ENCODE measurements at places on chromosomes 1 and 21. TPM values are rescaled to one million over a fixed set of nuclear protein-coding genes. Genes with fewer than 3 reads are reported as not detected.

FCGR1A gene
- not detected for total RNA-seq

CELSR2 gene
- 0.90 TPM for total RNA-seq

ATP6V1G3 gene
- not detected for total RNA-seq

COL8A2 gene
- total RNA-seq: 11.0 TPM

SLC25A34 gene
- total RNA-seq: 0.65 TPM

PDE9A gene
- total RNA-seq: not detected

NPHS2 gene
- total RNA-seq: not detected

ESPN gene
- not detected for total RNA-seq

C1orf87 gene
- not detected for total RNA-seq

OR6N1 gene
- total RNA-seq: 0.16 TPM

SYT6 gene
- total RNA-seq: not detected

OR2L3 gene
- not detected for total RNA-seq

LAX1 gene
- 0.74 TPM for total RNA-seq

CAPN8 gene
- not detected for total RNA-seq

LGR6 gene
- total RNA-seq: not detected

SDC3 gene
- 26.8 TPM for total RNA-seq

CDC42SE1 gene
- total RNA-seq: 42.3 TPM

GJA9 gene
- total RNA-seq: 0.09 TPM

PTPRC gene
- not detected for total RNA-seq

CSMD2 gene
- 0.82 TPM for total RNA-seq

PANK4 gene
- 22.8 TPM for total RNA-seq

TMEM82 gene
- not detected for total RNA-seq

RORC gene
- total RNA-seq: not detected

CD247 gene
- total RNA-seq: 0.16 TPM

KRTAP21-2 gene
- not detected for total RNA-seq

RHEX gene
- total RNA-seq: not detected

OR2L5 gene
- total RNA-seq: not detected

OR2L2 gene
- not detected for total RNA-seq

CRYZ gene
- total RNA-seq: 31.4 TPM

TTC39A gene
- 0.25 TPM for total RNA-seq

CAMK1G gene
- total RNA-seq: 0.90 TPM

HCRTR1 gene
- 0.18 TPM for total RNA-seq

FAM151A gene
- total RNA-seq: not detected

CFAP74 gene
- not detected for total RNA-seq

CHODL gene
- 5.7 TPM for total RNA-seq

GJB3 gene
- total RNA-seq: not detected

TRABD2B gene
- total RNA-seq: 0.16 TPM

CACNA1S gene
- not detected for total RNA-seq

TNFRSF18 gene
- total RNA-seq: not detected

SLC26A9 gene
- total RNA-seq: not detected

S100A3 gene
- total RNA-seq: not detected

CDC14A gene
- 6.3 TPM for total RNA-seq

SELE gene
- total RNA-seq: not detected

ETV3L gene
- total RNA-seq: not detected

C8B gene
- total RNA-seq: not detected

TACSTD2 gene
- 0.36 TPM for total RNA-seq

CLDN17 gene
- not detected for total RNA-seq

PTGFRN gene
- total RNA-seq: 67.5 TPM

TNNI3K gene
- total RNA-seq: not detected

CD34 gene
- total RNA-seq: 0.27 TPM

SLC44A5 gene
- total RNA-seq: not detected

SLC27A3 gene
- total RNA-seq: 113 TPM

KRTAP11-1 gene
- not detected for total RNA-seq

CENPF gene
- total RNA-seq: 7.5 TPM

Measured in fibroblast of the aortic adventitia (primary cell).